ENCODE measurements at places on chromosomes 6 and 20.

GRCh38 chr6:128240024-128240428 is 280.4 kb downstream of the PTPRK start:
- DNase-seq: no peak

DNA sequence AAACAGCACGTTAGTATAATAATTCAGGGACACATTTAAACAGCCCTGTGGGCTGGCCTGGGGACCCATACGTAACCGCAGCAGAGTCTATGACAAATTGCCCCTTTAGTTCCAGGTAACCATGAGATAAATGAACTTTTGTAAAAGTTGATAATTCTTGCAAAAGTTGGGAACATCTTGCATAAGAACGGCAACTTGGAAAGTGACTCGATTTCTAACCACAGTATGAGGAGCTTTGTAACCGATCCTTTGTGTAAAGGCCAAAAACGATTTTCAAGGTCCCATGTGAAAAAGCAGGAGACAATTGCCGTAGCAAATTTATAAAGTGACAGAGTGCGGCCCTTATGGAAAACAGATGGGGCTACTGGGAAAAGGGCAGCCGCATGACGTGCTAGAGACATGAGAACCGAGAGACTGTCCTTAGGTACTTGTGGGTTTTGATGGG is 81.6 kb downstream of the PSMG4 start:
- DNase-seq: no peak

GRCh38 chr20:9507544-9508239 is 6.7 kb upstream of the LAMP5 start:
- no peak for DNase-seq

- no peak for DNase-seq
Measured at GRCh38 chr6:20757761-20758160, 223.5 kb downstream of the CDKAL1 start.

DNA sequence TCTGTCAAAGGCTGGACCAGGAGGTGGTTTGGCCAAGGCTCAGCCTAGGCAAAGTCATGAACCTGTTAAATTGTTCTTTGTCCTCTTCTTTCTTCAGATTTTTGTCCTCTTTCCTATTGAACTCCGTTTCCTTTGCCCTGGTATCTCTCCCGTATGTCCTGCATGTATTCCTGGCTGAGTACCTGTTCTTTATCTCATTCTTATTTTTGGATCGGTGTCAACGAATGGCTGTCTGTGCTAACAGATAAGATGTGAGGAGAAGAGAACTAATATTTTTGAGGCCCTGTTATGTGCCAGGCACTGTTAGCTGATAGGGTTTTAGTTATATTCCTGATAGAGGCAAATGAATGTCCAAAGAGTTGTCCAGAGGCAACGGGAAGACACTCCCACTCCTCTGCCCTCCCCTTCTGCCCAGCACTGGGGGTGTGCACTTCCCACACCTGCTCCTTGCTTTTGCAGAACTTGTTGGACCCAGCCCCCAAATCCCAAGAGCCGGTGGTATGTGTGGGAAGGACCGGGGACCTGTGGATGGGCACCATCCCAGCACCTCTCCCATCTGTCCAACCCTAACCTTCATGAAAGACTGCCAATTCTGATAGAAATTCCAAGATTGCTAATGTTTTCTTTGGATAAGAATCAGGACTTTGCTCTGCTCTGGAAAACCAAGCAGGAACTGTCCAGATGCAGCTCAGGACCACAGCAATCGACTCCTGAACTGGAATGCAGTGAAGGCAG is 20.6 kb downstream of the MMP24OS start:
- no peak for DNase-seq

- DNase-seq: peak; percentile 94
Measured at GRCh38 chr6:57313711-57314471, 3.5 kb upstream of the PRIM2 start.

- DNase-seq: no peak
Measured at GRCh38 chr6:97189767-97190166, 93.2 kb downstream of the MMS22L start.

DNA sequence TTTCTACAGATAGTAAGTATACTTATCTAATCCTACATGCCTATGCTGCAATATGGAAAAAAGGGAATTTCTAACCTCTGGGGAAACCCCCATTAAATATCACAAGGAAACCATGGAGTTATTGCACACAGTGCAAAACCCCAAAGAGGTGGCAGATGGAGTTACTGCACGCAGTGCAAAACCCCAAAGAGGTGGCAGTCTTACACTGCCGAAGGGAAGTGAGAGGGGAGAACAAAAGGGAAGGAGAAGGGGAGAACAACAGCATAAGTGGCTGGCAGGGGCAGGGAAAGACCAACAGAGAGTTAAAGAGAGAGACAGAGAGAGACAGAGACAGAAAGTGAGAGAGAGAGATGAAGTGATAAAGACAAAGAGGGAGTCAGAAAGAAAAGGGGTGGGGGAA is 43.8 kb upstream of the EIF2S2 start:
- no peak for DNase-seq

DNA sequence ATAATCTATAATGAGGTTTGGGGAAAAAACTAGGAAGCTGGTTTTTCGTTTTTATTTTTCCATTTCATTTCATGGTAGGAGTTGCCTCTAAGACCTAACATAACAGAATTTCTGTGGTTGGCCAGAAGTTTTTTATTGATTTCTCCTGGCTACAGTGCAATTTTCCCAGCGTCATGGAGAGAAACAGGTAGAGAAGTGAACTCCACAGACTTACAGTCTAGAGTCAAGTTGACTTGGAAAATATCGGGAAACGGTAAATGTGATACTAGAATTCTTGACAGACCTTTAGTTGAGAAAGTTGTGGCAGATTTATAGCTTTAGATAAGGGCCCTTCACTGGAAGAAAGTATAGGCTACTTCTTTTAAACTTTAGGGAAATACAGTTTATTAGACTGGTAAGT is 238.3 kb downstream of the DOK5 start:
- DNase-seq: no peak

DNA sequence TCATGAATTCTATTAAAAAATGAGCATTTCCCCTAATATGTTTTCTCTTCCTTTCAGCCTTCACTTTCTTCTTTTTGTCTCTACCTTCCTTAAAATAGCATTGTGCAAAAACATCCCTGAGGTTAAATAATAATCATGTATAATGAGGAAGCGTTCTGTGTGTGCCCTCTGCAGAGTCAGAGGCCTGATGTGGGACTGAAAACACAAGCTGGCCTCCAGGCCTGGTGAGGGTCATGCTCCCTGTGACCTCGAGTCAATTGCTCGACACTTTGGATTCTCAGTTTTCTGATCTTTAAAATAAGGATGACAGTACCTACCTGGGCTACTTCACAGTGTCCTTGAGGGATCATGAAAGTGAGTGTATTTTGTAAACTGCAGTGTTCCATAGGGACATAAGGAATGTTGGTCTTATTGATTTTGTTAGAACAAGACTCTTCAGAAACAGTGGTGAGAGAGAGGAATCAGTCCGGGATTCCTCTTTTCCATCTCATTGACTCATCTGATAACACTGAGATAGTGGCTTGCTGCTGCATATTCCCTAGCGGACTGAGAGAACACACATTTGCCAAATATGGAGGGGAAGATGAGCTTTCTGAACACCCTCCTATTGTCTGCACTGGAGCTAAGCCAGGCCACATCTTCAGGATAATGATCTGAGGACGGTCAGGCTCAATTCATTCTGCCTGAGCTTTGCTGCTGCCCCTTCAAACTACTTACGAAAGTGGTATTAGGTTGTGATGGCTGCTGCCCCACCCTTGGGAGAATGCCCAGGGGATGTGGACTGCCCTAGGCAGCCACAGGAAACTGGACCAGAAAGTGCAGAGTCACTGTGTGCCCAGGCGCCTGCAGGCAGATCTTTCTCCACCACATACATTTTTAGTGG is 39.6 kb upstream of the PDE7B start:
- DNase-seq: no peak

- DNase-seq: no peak
Measured at GRCh38 chr20:25259788-25260254, 11.9 kb downstream of the PYGB start.

DNA sequence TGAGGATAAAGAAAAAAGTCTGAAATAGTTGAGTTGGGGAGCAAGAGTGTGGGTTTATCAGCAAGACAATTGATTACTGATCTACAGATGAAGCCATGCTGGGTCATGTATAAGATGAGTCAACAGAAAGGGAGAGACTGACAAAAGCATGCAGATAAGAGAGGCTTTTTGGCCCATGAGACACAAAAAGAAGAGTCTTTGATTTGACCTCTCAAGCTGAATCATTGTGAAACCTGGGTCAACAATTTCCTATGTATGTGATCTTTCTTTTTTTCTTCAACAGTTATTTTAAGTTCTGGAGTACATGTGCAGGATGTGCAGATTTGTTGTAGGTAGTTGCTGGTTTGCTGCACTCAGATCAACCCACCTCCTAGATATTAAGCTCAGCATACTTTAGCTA is 15.9 kb downstream of the RIMS1 start:
- DNase-seq: no peak

All from AG09319 (cell line).